ENCODE measurements at places on chromosomes 3 and 15.
A peak's percentile ranks its signal among the peaks of the same experiment; 100 is the strongest.

GRCh38 chr3:121698901-121699300 is 38.2 kb upstream of the HCLS1 start:
- DNase-seq: no peak

DNA sequence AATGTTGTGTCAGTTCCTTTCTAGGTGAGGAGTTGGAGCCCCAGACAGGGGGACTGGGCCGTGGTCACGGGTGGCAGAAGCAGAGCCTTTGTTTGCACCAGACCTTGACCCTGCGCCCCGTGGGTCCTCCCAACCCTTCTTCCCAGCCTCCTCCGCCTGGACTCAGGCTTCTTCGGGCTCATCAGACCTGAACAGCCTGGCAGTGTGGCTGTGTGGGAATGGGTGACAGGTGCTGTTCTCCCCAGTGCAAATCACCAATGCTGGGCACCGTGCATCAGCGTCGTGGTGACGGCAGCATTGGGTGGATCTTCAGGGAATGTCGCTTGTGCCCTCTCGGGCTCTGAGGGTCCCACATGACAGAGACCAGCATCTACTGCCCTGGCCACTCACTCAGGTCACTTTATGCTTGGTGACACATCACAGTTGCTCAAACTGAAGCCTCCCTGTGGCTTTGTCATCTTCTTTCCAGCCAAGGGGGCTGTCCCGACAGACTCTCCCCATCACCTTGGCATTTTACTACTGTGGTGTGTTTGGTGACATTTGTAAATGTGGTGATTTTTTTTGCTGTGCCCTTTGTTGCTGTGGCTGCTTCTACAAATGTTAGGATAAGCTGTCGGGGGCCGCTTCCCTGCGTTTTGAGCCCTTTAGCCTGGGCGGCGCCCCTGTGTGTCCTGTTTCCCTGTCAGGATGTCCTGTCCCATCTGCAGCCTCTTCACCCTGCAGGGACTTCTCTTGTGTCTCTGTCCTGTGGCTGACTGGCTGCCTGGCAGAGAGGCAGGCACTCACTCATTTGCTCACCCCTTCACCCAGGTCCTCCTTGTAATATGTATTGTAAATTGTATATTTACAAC is 14.5 kb downstream of the APBA2 start:
- DNase-seq: no peak

DNA sequence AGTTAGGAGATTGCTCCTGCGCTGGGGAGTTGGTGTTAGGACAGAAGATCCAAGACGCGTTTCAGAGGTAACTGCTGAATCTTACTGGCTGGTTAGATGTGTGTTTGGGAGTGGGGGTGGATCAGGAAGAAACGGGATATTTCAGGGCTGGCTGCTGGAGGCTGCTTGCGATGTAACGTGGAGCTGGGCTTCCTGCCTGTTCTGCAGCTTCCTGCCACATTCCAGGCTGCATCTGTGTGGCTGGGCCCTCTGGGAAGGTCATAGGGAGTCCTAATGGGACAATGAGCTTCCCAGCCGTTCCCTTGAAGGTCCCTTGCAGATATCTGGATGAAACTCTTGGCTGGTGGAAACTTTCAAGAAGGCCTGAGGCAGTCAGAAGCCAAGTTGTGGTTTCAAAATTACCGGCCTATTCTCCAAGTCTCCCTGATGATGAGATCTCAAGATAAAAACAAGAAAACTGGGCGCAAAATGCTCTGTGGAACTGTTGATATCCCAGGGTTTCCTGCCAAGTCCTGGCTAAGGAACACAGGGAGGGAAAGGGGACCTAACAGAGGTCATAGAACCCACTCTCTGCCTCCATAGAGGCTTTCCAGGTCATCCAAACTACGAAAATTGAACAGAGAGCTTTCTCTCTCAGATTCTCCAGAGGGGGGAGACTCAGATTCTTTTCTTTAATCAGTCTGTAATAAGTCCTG is 67.0 kb downstream of the NOX5 start:
- no peak for DNase-seq

DNA sequence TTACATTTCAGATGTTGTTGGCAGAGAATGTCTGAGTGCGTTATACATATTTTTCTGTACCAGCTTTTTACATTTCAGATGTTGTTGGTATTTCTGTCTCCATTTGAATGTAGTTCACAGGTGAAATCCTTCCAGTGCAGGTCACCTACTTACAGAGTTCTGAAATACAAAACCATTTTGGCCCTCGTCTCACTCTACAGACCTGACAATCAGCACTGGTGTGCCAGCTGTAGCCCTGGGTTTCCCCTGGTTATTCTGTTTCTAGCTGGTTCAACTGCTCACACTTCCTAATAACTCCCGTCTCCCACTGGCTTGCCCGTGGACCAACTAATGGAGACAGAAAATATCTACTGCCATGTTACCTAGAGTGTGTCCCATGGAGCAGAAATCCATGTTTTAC is 87.5 kb upstream of the CDIN1 start:
- DNase-seq: no peak

DNA sequence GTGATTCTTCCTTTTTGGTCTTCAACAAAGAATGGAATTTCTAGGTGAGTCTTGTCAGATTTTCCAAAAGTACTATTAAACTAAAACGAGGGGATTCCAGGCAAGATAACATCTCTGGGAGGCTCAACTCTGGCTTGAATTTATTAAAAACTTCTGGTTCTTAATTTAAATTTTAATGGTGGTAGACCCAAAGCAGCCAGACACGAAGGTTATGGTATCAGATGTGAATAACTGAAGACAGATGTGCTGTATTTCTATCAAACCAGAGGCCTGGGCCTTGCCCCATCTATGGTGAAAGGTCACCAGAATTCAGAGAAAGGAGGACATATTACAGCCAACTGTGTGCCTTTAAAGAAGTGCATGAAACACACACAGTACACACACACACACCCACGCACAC is 283.2 kb upstream of the ICE2 start:
- DNase-seq: no peak

DNA sequence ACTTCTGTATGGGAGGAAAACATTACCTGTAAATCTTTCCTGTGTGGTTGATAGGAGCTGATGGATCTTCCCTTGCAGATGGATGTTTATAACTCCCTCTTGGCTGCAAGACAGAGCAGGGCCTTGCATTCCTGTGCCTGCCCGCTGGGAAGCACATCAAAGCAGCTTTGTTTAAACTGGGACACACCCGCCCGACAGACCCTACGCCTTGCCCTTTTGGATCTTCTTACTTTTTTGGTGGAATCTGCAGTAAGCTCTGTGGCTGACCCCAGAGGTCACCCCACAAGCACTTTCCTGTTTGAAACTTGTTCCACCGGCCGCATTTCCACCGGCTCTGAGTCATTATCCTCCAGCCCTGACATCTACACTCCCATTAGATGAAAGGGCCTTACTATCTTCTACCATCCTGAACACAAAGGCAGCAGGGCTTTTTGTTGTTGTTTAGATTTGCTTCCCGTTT is 244.1 kb upstream of the STT3B start:
- DNase-seq: peak; percentile 4

GRCh38 chr3:194389269-194389668 is 9.8 kb downstream of the GP5 start:
- no peak for DNase-seq

DNA sequence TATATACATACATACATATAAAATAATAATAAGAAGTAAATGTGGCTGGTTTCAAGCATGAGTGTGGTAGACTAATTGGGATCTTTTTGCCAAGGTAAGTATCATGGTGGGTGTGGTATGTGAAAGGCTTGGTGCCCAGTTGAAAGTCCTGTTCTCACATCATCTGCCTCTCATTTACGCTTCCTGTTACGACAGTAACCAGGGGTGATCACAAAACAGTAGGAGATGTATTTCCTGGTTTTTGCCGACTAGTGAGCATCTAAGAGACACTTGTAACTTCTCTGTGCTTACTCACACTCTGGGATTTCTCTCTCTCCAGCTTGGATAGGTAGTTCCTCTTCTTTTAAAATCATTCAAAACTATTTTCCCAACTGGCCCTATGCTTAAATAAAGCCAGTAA is 1028.3 kb upstream of the NR2F2 start:
- no peak for DNase-seq

GRCh38 chr3:176988795-176989194 is 208.5 kb downstream of the TBL1XR1 start:
- no peak for DNase-seq

DNA sequence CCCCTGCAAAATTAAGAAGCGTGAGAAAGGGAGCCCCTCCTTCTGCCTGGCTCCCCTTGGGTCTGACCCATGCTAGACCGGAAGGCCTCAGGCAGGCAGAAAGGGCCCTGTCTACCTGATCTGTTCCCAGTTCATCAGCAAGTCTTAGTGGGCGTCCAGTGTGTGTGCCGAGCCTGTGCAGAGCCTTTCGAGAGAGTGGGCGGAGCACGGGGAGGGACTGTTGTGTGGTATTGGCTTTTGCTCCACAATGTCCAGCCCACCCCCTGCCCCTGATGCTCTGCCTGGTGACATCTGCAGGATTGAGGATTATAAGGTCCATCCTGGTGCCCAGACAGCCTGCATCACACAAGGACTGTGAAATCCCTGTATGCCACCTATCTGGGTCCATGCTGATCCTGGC is 82.9 kb downstream of the CHDH start:
- no peak for DNase-seq

DNA sequence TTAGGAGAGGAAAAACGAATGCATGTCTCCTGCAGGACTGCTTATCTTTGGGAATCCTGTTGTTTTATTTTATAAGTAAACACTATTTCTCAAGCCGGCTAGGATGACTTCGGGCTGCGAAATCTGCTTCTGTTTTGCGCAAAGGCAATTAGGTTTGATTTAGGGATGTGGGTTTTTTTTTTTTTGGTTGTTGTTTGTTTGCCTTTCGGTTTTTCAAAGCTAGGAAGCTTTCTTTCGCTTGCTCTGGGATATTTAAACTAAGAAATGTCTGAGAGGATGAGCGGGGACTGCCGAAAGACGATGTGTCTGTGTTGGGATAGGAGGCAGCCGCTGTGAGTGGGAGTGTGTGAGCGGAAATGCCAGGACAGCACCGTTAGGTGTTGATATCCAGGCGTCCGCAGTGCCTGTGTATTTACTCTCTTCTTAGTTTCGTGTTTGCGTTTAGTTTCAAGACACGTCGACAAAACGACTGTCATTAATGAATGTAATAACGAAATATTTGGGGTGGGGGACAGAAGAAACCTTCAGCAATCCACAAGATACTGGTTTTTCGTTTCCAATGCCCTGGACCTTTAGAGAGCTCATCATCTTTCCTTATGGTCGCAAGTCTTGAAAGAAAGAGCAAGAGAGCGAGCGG is 604 bp downstream of the ISL2 start:
- DNase-seq: no peak

DNA sequence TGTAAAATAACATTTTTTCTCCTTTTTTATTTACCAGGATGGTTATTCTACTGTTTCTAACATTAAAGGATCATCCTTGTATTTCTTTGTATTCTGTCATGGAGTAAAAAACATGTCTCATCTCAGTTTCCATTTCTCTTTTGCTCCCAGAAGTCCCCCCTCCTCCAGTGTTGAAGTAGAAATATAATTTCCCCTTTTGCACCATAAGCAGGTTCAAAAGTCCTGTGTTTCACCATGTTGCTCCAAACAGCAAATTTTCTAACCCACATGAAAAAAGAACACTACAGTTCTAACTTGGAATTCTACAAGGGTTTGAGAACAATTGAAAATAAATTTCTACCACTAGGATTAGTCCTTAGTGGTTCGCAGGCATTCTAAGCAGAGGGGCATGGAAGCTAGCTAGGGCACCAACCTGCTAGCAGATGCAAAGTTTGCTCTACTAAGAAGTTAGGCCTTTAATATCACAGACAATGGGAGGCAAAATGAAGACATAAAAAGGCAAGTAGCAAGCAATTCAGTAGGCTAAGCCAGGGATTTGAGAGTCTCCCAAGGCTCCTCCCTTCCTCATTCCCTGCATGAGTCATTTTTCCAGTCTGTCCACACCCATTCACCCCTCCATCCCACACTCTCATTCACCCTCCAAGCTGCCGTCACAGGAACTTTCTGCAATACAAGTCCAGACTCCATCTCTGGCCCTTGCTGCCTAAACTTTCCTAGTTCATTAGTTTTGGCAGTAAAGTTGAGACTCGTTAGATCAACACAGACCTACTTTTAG is 2.3 kb upstream of the MBNL1 start:
- DNase-seq: no peak

DNA sequence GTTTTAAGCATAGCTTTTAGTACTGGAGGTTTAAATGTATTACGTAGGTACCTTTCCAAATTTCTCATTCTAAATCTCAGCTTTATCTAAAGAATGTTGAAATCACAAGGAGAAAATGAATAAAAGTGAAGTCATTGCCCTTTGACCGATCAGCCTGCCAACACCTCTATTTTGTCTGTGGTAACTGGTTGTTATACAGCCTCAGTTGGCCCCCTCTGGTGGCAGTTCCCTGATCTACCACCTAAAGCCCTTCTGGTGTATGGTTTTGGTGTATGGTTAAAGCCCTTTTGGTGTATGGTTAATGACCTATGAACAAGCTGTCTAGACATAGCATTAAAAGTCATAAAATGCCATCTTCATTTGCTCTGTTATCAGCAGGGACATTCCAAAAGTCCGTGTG is 378.2 kb upstream of the AZI2 start:
- no peak for DNase-seq

GRCh38 chr15:98986281-98986680 is 21.3 kb downstream of the PGPEP1L start:
- DNase-seq: no peak

- no peak for DNase-seq
Measured at GRCh38 chr3:7074217-7074616, 213.3 kb downstream of the GRM7 start.

DNA sequence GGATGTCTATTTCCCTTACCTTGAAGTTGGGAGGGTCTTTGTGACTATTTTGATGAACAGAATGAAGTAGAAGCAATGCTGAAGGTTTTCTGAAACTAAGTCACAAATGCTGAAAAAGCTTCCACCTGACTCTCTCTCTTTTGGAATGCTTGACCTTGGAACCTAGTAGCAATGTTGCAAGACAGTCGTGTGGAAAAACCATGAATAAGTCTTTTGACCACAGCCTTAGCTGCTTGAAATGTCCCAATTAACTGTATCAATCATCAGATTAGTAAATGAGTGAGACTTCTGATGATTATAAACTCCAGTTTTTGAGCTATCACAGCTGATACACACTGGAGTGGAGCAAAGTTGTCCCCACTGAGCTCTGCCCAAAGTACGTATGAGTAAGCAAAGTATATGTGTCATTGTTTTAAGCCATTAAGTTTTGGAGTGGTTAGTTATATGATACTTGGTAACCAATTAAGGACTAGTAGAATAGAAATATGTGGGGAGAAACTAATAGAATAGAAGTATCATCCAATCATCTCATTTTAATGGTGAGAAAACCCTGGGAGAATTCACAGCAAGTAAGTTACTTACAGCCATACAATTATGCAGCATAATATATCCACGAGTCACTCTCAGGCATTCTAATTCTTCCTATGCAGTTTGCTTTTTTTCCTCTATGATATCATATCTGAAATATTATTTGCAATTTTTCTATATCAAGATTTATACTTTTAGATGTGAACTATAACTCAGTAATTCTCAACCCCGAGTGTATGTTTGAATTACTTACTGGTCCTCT is 1010.6 kb downstream of the ROBO2 start:
- DNase-seq: no peak

GRCh38 chr3:25872200-25872877 is 82.4 kb downstream of the OXSM start:
- DNase-seq: no peak
